Caco-2 (cell line): ENCODE measurements at places on chromosomes 7 and 10. TPM values are rescaled to one million over a fixed set of nuclear protein-coding genes. Genes with fewer than 3 reads are reported as not detected.

The PIK3AP1 gene
- total RNA-seq, result 1.6 and 2.4 TPM in 2 replicates

The FAM237B gene
- total RNA-seq, result not detected in 2 replicates

The MYO3A gene
- total RNA-seq, result not detected in 2 replicates

The CTAGE8 gene
- 5.7 and 6.3 TPM in 2 replicates for total RNA-seq

The PILRA gene
- 0.68 TPM in 1 of 2 replicates, not detected in the other for total RNA-seq
